SHP77 treated with DMSO at 0.1 percent for 48 hours (cell line): ENCODE measurements at places on chromosomes 4 and X.

DNA sequence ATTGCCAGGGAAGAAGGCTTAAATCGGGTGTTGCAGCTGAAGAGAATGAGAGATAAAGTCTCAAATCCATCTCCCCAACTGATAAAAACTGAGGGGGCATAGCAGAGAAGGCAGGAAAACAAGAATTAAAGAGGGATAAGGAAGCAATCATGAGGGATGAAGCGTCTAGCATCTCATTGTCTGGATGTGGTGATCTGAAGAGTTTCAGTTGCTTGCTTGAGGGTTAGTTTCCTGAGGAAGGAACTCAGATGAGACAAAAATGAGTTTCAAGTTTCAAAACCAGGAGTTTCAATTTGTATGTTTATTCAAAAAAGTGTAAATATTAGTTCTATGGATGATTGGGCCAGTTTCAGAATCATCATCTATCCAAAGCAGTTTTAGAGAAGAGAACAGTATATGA is 496.9 kb downstream of the RAB28 start:
- no peak for DNase-seq

DNA sequence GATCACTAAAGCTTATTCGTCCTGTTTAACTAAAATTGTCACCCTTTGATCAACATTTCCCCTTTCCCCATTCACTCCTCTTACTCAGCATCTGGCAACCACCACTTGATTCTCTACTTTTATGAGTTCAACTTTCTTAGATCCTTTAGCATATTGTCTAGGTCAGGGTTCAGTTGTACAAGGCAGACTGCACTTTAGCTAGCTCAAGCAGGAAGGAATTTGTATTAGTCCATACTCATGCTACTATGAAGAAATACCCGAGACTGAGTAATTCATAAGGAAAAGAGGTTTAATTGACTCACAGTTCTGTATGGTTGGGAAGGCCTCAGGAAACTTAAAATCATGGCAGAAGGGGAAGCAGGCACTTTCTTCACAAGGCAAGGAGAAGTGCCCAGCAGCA is 44.3 kb downstream of the TASL start:
- no peak for DNase-seq

DNA sequence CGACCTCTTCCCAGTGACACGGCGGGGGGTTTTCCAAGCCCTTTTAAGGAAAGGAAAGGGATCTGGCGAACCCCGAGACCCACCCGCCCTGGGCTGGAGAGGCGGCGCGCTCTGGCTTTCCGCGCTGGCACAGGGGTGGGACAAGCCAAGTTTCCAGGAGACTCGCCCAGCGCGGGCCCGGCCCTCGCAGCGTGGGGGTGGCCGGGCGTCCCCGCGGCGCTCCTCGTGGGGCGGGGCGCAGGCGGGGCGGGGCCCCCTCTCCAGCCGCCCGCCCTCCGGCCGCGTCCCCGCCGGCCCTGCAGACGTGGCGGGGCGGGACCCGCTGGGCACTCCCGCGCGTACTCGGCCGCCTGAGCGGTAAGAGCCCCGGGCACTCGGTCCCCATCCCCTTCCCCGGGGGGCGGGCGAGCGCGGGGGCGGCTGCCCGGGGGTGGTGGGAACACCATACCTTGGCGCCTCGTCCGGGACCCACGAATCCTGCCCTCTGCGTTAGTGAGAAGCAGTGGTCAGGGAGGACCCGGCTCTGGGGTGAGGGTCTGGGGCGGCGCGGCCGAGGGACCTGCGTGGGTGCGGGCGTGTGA is at the start of gene FAM114A1:
Gene FAM114A1, plus strand, starts transcription at position 329 of the 581 bp plus-strand sequence. CDS start 10,273 bp downstream, outside the sequence.
- no peak for DNase-seq

- no peak for DNase-seq
Measured at GRCh38 chr4:13938299-13938698, 310.8 kb upstream of the BOD1L1 start.

- peak; percentile 44 for DNase-seq
Measured at GRCh38 chrX:13647709-13648212, 5.2 kb upstream of the TCEANC start.

GRCh38 chr4:146212781-146213180 is 1.6 kb upstream of the REELD1 start:
- DNase-seq, result no peak

- no peak for DNase-seq
Measured at GRCh38 chr4:106869551-106869950, 166.6 kb downstream of the DKK2 start.

DNA sequence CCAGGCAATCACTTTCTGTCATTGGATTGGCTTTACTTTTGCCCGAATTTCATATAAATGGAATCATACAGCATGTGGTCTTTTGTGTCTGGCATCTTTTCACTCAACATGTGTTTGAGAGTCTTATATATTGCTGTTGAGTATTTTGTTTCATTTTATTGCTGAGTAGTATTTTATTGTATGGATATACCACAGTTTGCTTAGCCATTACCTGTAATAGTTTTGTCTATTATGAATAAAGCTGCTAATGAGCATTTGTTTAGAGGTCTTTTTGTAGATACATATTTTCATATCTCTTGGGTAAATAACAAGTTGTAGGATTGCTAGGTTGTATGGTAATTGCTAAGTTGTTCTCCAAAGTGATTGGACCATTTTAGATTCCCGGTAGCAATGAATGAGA is 105.7 kb downstream of the WWC2 start:
- DNase-seq, result no peak

- DNase-seq, result no peak
Measured at GRCh38 chr4:112881842-112882241, 167.6 kb upstream of the ANK2 start.

GRCh38 chr4:14916554-14917297 is 85.6 kb upstream of the CPEB2 start:
- DNase-seq, result no peak

GRCh38 chr4:39279416-39279815 is 86.7 kb downstream of the RFC1 start:
- no peak for DNase-seq

GRCh38 chr4:167290678-167291077 is 56.4 kb upstream of the SPOCK3 start:
- no peak for DNase-seq

DNA sequence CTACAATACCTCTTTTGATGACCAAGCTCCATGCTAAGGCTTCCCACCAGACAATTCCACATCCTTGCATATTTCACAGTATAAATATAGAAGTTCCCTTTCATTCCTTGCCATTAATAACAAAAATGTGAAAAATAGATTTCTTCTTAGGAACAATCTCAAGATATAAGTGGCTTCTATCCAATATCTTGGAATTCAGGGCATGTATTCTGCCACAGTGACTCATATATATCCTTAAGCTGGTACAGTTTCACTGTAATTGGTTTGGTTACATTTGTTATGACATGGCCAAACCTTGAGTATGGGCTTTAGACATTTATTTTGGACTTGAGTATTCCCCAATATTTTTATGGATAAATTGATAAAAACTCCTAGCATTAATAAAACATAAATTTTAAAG is 181.7 kb upstream of the DDX53 start:
- DNase-seq, result no peak

GRCh38 chr4:38235354-38235753 is 275.2 kb downstream of the PTTG2 start:
- DNase-seq, result no peak

DNA sequence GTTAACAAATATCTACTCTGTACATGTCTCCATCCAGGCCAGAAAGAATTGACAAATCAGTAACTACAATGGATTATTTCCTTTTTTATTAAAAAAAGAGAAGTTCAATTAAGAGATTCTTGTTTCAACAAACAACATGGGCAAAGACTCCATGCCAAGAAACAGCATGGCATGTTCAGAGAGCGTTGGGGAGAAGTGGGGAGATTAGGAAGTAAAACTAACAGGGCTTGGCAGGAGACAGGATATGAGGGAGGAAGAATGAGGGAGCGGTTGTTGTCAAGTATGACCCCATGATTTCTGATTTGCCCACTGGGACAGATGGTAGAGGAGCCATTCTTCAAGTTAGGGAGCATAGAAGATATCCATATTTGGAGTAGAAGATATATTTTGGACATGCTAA is 128.4 kb downstream of the RNF150 start:
- no peak for DNase-seq

DNA sequence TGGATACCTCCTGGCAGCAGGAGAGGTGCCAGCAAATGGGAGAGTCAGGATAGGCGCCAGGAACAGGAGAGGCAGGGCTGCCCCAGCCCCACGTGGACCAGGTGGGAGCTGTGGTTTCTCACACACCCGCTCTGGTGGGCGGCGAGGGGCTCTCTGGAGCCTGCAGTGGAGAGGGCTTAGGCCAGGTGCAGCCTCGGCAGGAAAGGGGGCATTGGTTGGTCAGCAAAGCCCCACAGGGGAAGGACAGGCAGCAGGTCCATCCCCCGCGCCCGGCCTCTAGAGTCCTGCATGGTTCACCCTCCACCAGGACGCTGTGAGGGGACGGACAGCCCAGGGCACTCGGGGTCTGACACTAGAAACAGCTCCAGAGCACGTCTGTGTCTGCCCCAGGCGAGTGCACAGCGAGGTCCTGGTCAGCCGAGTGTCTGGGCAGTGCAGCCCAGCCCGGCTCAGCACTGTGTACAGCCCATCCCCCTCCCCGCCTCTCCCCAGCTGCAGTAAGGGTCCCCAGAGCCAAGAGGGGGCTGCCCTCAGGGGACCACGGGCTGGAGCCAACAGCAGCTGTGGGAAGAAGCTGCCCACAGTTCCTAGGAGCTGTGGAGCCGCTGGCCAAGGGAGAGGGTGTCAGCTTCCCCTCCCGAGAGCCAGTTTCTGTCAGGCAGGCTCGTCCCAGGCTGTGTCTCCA is 8.2 kb downstream of the ATP5ME start:
- DNase-seq, result no peak

DNA sequence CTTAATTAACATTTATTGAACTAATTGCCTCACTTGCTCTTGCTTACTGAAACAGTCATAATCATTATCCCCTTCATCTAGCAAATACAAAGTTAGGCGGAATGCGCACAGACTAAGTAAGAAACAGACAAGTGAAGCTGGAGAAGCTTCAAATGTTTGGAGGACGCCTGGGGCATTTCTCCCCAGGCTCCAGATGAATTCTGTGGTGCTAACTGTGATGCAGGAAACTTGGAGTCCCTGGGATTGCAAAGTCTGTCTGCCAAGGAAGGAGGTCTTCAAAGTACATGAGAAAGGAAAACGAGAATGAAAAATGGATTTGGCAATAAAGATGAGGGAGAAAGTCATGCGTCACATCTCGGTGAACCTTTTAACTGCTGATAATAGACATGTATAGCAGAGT is 23.6 kb upstream of the MFAP3L start:
- no peak for DNase-seq

- no peak for DNase-seq
Measured at GRCh38 chr4:185404031-185404430, 7.4 kb downstream of the ANKRD37 start.

GRCh38 chr4:165971933-165972332 is 98.9 kb downstream of the TLL1 start:
- no peak for DNase-seq

DNA sequence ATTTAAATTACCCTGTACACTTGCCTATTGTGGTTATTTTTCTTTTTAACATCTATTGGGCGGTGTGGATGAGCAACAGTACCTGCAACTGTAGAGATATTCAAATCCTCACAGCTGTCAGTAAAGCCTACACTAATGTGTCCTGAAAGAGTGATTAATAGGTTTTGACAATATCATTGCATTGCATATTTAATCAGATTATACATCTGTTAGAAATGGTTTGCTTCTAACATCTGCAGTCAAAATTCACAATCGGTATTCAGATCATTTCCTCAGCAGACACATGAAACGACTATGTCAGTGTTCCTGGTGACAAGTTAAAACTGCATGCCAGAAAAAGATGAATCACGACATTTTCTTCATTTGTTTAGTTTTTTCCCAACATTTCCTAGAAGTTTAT is 254.6 kb upstream of the EPHA5 start:
- DNase-seq, result no peak

GRCh38 chr4:84218031-84218430 is 281.1 kb downstream of the NKX6-1 start:
- no peak for DNase-seq

- no peak for DNase-seq
Measured at GRCh38 chr4:47686294-47686872, 151.5 kb downstream of the CORIN start.

DNA sequence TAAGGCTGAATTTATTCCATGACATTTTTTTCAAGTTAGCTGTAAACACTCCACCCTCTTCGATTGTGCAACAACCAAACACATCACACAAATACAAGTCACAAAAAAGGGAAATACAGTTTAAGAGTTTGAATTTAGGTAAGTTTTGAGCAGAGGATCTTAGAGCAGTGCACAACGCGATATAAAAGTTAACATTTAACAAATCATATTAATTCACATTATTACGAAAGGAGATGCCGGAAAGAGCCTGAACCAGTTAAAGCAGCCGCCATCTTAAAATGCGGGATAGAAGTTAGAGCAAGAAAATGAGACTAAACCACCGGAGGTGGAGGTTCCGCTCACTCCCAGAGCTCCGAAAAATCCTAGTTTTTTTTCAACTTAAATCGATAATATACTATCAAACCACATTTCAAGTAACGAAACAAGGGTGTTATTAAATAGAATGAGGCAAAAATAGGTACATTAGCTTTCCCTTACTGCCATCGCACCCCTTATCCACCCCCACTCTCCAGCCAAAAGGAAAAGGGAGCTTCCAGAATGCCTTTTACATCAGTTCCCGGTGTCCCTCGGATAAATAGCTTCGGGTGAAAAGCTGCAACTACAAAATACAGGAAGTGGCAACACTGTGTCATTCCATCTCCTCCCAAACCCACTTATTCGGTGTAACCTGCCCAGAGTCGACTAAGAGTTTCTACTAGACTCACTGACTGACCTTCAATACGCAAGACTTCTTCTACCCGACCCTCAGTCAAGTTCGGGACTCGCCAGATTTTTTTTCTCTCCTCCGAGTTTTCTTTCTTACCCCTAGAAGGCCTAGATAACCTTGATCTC is 1.9 kb downstream of the UBE2D3 start:
- DNase-seq, result no peak

GRCh38 chrX:16629909-16630308 is 20.0 kb upstream of the S100G start:
- DNase-seq, result no peak

DNA sequence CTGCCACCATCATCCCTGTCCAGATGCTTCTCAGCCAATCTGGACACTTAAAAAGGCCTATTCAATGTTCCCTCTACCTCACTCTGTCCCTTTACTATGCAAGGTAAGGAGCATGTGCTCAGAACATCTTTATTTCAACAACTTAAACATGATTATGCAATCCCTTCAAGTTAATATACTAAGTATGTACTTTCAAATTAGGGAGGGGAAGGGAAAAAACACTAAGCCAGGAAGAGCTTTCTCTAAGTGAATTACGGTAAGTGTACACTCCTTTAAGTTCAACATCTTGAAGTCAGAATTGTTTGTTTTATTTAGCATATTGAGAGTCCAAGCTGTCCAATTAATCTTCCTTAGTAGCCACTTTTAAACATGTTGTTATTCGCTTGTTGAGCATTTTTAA is 14.1 kb downstream of the SLC10A7 start:
- DNase-seq, result no peak

- DNase-seq, result no peak
Measured at GRCh38 chrX:137432609-137433008, 133.3 kb upstream of the ZIC3 start.
